GM19239 (cell line): ENCODE measurements at places on chromosomes 13 and 19.
A peak's percentile ranks its signal among the peaks of the same experiment; 100 is the strongest.

DNA sequence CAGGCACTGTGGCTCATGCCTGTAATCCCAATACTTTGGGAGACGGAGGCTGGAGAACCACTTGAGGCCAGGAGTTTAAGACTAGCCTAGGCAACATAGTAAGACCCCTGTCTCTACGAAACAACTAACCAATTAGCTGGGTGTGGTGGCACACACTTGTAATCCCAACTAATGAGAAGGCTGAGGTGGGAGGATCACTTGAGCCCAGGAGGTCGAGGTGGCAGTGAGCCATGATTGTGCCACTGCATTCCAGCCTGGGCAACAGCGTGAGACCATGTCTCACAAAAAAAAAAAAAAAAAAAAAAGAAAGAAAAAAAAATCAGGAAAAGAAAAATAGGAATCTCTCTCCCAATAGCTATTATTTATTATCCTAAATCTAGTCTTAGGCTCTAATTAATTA is 56.8 kb upstream of the UBAC2 start:
- no peak for DNase-seq

- DNase-seq: no peak
Observed at GRCh38 chr13:21625366-21625765, 21.4 kb upstream of the MICU2 start.

- DNase-seq: no peak
Observed at GRCh38 chr13:43650882-43651281, 135.9 kb downstream of the ENOX1 start.

GRCh38 chr13:98685146-98685545 is 67.3 kb downstream of the SLC15A1 start:
- no peak for DNase-seq

GRCh38 chr19:49863254-49863934 is 4.0 kb downstream of the PNKP start:
- no peak for DNase-seq

- no peak for DNase-seq
Observed at GRCh38 chr13:19587635-19588300, 26.4 kb upstream of the TPTE2 start.

GRCh38 chr13:113947311-113948033 is 26.4 kb downstream of the C13orf46 start:
- no peak for DNase-seq

GRCh38 chr13:101977475-101977874 is 424.4 kb downstream of the FGF14 start:
- DNase-seq: no peak

DNA sequence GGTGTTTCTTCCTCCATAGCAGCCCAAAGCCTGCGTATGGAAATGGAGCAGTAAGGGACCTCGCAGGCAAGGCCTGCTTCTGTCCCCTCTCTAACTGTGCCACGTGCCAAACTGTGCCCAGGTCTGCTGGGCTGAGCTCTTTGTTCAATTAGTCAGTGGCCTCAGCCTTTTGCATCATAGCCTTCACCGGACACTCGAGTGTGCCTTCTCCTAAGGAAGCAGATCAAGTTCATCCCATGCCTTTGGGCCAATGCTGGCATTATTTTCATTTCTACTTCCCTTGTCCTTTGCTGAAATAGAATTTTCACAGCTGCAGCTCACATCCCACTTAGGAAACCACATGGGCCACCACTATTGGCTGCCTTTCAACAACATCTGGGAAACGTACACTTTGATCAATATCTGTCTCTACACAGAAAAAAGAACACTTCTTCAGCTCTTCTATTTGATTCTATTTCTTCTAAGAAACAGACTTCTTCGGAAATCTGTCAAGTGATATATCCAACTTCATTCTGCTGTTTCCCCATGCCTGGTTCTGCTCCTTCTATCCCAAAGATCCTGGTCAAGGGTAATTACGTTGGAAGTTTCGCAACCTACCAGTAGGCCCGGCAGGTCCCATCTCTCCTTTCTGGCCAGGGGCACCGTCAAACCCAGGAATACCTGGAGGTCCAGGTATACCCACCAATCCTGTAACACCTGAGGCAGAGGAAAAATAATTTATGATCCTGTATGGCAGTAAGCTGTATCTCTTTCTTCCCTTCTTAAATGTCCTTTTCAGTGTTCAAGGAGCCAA is 143.9 kb downstream of the COL4A1 start:
- DNase-seq: no peak

GRCh38 chr19:43782311-43782660 is 1.5 kb upstream of the KCNN4 start:
- no peak for DNase-seq

- peak; percentile 69 for DNase-seq
Observed at GRCh38 chr19:5143471-5144411, 174.8 kb downstream of the KDM4B start.

DNA sequence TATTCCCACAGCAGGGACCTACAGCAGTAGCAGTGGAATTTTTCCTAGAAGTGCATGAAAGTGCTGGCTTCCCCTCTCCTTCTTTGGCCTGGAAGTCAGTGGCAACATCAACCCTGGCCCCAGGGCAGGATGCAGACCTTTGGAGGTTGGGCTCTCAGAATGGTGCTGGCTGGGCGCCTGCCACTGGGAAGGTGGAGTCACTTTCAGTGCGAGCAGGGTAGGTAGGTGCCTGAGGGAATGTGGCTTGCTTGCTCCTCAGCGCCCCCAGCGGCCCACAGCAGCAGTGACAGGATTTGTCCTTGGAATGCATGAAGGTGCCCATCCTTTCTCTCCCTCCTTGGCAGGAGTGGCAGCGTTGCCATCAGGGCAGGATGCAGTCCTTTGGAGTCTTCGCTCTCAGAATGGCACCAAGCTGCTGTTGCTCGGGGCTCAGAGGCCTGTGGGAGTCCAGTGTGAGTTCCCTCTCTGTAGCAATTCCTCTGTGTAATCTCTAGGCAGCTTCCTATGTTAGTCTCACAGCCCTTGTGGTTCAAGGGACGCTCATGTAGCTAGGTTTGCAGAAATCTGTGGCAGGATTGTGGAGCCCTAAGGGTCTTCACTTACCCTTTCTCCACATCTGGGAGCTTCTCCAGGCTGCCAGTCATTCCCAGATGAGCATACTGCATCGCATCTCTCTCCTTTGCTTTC is 354.4 kb upstream of the DACH1 start:
- DNase-seq: peak; percentile 1

- no peak for DNase-seq
Observed at GRCh38 chr19:54526972-54527371, 24.3 kb downstream of the LAIR2 start.

DNA sequence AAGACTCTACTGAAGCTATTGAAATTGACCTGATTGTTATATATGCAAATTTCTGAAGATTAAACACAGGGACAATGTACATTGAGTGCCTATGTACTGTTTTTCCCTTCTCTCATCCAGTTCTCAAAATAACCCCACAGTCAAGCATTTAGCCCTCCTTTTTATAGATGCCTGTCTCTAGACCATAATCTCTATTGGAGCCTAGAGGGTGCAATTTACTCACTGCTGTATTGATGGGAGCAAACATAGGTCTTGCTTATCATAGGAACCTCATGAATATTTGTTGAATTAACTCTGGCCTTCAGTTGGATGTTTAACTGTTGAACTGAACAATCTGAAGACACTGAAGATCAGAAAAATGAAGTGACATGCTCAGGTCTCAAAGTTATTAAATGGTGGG is 183.0 kb downstream of the RFC3 start:
- DNase-seq: no peak

GRCh38 chr13:77506874-77507273 is 28.6 kb upstream of the SCEL start:
- DNase-seq: no peak

DNA sequence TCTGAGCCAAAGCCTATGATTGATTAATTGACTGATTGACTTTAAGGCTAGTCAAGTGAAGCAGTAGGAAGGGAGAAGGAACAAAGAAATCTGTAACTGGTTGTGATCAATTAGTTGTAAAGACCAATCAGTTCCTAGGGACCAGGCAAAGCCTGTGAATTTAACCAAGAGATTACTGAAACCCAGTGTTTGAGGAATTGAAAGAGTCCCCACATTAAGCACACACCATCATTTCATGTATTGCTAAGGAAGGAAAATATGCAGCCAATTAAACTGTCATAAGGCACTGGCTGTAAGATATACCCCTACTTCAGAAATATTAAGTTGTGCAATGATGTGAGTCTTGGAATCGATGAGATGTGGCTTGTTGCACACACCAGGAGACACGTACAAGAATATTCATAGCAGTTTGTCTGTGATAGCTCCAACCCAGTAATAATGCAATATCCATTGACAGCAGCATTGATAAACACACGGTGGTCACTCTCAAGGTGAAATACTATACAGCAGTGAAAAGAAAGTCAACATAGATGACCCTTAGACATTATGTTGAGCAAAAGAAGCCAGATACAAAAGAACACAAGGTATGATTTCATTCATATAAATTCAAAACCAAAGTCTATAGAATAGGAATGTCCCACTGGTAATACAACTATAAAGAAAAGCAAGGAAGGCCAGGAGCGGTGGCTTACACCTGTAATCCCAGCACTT is 9.0 kb downstream of the C19orf47 start:
- no peak for DNase-seq

- DNase-seq: no peak
Observed at GRCh38 chr13:19766591-19766990, 16.2 kb downstream of the PSPC1 start.

DNA sequence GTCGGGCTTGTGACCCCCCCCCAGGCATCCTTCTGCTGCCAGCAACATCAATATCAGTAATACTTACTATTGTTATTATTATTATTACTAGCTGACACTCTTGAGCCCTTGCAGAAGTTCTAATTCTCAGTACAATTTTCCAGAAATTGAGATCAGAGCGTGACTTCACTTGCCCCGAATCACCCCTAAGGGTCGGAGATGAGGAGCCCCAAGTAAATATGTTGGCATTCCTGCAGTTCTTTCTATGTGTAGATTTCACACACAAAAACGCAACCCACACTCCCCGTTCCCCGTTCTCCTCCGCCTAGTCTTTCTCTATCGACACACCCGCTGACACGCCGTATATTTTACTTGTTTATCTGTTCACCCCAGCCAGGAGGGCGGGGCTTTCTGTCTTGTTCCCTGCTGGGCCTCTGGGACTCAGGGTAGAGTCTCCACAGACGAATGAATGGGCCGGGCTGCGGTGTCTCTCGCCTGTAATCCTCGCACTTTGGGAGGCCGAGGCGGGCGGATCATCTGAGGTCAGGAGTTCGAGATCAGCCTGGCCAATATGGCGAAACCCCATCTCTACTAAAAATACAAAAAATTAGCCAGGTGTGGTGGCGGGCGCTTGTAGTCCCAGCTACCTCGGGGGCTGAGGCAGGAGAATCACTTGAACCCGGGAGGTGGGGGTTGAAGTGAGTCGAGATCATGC is 14.7 kb downstream of the TLE5 start:
- peak; percentile 48 for DNase-seq
